HT-29 (cell line): ENCODE measurements at places on chromosomes 13 and 19.
A peak's percentile ranks its signal among the peaks of the same experiment; 100 is the strongest.

DNA sequence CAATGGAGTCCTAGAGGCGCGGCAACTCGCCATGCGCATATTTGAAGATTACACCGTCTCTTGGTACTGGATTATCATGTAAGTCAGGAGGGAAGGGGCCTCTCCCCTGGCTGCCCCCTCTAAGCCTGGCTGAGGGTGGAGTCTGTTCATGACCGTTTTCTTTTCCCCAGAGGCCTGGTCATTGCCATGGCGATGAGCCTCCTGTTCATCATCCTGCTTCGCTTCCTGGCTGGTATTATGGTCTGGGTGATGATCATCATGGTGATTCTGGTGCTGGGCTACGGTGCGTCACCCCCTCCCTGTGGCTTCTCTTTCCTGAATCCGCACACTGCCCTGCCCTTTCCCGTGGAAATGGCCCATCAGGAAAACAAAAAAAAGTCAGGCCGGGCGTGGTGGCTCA, 6.5 kb downstream of the SLC44A2 start:
- no peak for DNase-seq

- no peak for DNase-seq
Measured at GRCh38 chr13:28610996-28611395, 47.9 kb upstream of the POMP start.

DNA sequence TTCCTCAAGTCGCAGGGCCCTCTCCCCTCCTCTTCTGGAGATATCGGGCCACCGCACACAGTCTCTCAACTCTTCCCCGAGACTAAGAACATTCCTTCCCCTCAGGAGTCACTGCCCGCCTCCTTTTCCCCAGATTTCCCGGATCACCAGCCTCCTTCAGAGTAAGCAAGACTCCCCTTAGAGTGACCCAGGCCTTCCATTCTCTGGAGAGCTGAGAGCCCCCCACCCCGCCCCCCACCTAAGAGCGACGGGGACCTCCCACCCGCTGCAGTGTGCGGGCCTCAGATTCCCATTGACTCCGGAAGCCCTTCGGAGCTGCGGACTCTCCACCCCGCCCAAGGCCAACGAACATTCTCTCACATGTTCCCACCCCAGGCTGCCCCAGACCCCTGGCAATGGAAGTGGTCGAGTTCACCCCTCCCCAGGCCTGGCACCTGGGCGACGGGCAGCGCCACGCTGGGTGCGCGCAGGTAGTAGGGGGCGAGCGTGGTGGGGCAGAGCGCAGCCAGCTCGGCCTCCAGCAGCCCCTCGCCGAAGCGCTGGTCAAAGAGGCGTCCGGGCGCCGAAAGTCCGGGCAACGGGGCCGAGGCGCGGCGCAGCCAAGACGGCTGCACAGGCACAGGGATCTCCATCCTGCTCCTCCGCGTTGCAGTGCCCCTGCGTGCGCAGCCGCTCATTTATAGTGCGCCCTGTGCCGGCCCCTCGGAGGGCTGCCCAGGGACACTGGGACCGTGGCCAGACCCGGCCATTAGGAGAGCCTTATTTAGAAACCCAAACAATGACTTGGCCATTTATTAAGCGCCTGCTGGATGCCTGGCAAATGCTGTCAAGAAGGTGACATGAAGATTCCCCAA, at the start of gene HSPB6:
Gene HSPB6, minus strand, starts transcription at position 653 of the 854 bp plus-strand sequence. Its CDS starts 21 bp downstream, at position 632.
- DNase-seq, result no peak

DNA sequence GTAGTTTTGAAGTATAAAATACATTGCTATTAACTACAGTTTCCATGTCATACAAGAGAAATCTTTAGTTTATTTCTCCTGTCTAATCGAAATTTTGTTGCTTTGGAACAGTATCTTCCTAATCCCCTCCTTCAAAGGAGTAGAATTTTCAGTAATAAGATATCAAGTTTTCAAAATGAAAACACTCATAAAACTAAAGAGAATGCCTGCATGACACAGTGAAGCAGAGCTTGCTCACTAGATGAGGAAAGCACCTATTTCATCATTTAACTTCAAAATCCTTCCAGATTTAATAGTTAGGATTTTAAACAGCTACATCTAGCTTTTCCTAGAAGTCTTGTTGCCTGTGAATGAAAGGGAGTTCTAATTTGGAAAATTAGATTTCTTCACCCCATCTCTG, 80.8 kb downstream of the TNFSF11 start:
- DNase-seq, result no peak

GRCh38 chr13:65034266-65034665, 2195.9 kb downstream of the PCDH9 start:
- no peak for DNase-seq

DNA sequence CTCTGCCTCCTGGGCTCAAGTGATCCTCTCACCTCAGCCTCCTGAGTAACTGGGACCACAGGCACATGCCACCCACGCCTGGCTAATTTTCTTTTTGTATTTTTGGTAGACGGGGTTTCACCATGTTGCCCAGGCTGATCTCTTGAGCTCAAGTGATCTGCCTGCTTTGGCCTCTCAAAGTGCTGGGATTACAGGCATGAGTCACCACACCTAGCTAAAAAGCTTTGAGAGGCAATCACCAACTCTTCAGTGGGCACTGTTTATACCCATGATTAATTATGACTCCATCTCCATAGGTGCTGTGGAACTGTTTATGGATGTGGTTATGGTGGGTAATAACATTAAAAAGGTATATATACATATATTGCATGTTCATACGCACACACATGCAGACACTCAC, 7.5 kb upstream of the RBM26 start:
- DNase-seq, result no peak

- peak; percentile 99 for DNase-seq
Measured at GRCh38 chr19:44776402-44777096, 1.1 kb upstream of the CBLC start.

GRCh38 chr19:52786078-52786463, 520 bp downstream of the ZNF600 start:
- peak; percentile 53 for DNase-seq

GRCh38 chr13:44629465-44630183, 53.5 kb upstream of the TSC22D1 start:
- no peak for DNase-seq

- no peak for DNase-seq
Measured at GRCh38 chr13:109024611-109025010, 395.2 kb downstream of the MYO16 start.

DNA sequence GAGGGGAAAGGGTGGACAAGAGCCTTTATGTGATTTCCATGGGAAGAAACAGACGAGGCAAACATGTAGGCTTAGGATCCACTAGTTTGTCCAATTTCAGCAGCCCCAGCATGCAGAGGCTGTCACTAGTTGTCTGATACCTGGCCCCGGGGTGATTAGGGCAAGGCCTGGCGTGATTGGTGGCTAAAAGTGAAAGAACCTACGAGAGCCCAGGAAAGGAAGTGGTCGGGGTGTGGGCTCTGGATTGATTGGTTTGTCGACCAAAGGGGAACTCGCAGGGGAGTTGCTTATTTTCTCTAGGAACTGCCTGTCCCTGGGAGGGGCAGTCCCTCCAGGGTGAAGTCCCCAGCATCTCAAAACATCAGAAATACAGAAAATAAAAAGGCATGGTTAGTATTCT, 64.2 kb upstream of the UQCRFS1 start:
- no peak for DNase-seq

DNA sequence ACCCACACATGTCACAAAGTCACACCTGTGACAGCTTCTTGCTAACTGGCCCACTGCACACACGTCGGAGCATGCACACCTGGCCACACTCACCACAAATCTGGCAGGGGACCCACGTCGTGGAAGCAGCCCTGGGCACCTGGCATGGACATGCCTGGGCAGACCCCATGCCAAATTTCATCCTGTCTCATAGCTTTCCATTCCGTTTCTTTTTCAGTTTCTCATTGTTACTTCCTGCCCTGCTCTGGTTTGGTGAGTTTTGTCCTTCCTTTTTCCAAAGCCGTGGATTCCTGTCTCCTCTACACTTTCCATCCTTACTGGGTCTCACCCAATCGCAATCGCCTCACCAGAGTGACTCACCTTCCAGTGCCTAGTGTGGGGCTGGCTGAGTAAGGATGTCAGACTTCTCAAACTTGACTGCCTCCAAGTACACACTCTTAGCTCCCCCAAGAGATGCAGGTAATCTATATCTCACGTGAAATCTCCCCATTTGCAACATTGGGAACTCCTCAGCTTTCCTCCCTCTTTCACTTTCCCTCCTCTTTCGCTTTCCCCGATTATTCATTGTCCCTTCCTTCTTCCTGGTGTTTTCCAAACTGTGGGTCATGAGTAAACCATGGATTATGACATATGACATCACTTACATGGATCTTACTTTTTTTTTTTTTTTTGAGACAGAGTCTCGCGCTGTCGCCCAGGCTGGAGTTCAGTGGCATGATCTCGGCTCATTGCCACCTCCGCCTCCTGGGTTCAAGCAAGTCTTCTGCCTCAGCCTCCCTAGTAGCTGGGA, 1.6 kb upstream of the BBC3 start:
- DNase-seq, result peak; percentile 46

DNA sequence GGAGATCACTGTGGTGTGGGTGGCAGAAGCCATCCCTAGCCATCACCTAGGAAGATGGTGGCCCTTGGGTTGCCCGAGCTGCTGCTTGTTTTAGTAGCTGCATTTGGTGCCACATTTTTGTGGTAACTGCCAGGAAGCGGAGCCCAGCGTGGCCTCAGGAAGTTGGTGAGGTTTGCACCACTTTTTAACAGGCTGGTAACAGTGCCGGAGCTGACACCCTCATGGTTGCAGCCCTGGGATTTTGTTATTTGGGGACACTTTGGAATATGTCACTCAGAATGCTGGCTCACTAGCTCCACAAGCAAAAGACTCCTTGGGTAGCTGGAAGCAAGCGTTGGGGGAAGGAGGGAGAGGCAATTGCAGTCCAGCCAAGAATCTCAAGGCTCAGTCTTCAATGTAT, 22.1 kb downstream of the ACTN4 start:
- no peak for DNase-seq

DNA sequence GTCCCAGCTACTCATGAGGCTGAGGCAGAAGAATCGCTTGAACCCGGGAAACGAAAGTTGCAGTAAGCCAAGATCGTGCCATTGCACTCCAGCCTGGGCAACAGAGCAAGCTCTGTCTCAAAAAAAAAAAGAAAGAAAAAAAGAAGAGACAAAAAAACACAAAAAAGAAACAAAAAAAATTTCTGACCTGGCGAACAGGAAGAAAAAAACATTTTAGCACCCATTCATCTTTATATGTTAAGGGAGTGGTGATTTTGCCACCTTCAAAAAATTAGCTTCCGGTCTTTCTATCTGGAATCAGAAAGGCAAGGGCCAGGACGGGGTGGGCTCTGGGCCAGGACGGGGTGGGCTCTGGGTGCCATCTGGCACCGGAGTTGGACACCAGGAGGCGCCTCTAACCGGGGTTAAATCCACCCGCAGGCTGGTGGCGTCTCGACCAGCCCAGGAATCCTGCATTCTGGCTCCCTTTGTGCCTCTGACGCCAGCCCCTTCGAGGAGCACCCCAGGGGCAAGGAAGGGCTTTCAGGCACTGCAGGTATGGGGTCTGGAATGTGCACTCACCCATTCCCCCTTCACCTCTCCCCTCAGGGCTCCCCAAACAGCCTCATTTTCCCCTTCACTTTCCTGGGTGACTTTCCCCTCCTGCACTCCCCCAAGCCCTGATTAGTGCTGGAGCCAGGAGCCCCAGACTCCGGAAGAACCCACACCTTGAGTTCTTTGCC, 10.4 kb upstream of the ZSWIM4 start:
- peak; percentile 62 for DNase-seq

DNA sequence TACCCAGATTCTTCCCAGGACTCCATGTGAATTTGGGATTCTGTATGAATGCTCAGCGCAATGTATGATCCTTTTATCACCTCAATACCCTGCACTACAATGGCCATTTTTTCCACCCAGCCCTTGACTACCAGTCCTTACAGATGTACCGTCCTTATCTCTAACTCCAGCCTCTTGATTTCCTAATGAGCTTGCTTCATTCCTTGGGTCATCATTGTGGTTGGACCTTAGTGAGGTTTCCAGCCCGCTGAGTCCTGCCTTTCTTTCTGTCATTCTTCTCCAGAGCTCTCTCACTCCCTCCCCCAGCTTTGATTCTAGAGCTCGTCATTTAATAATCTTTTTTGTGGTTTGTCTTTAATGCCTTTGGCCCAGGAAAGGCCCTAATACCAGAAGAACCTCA, 438.5 kb downstream of the ZNF536 start:
- DNase-seq, result no peak

GRCh38 chr13:31044364-31045285, 112.2 kb downstream of the TEX26 start:
- peak; percentile 100 for DNase-seq

DNA sequence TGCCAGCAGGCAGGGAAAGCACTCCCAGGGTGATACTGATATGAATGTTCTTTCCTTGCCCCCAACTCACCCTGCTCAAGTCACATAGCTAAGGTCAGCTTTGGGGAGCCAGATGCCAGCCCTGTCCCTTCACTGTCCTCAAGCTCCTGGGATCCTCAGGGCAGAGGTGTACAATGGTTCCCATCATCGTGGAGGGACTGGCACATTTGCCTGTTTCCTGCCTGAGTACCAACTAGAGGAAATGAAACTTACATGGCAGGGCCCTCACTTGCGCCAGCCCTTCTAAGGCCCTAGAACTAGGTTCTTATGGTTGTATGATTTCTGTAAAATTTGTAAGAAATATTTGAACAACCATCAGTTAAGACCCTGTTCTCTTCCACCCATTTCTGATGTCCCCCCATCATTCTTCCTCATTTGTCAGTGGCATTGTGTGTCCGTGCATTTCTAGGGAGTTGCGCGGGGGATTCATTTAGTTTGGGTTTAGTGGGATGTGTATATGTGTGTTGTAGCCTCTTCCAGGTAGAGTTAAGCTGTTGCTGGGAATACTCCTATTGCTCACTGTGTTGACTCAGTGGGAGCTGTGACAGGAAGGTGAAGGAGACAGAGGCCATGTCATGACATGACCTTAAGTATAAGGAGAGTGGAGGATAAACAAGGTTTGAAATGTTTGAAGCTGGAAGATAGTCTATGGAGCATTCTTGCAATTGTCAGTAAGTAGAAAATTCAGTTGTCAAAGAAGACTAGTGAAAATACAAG, 41.3 kb upstream of the RCBTB2 start:
- DNase-seq, result no peak

DNA sequence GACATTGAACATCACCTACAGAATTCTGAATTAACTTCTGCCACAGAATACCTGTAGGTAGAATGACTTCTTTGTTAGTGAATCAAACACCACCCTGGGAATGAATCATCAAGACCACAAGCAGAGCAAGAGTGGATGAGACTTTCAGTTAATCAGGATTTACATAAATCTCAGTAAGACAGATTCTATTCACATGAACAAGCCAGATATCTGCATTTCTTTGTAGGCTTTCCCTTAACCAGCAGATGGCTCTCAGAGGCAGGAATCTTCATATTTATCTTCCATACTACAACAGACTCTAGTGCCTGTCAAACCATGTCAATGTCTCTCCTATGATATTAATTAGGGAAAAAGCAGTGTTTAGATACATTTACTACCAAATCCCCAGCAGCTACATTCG, 412.1 kb downstream of the KLF12 start:
- peak; percentile 79 for DNase-seq

DNA sequence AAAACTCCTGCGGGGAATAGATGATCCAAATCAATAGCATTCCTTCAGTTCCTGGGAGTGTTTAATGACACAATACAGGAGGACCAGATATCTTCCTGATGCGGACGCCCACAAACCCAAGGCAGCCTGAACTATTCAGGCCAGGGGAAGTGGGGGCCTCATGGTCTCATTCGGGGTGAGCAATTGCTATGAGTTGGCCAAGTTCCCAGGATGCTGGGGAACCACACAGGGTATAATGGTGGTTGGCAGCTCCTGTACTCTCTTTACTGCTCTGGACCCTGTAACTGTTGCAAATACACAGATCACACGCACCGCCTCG, 401.2 kb downstream of the IRS2 start:
- DNase-seq, result no peak

- DNase-seq, result no peak
Measured at GRCh38 chr13:32472194-32472621, 44.3 kb upstream of the N4BP2L1 start.

GRCh38 chr13:112854321-112854720, 114.7 kb upstream of the MCF2L start:
- DNase-seq, result no peak
